ENCODE measurements at places on chromosomes 16 and 17.

- no peak for DNase-seq
Measured at GRCh38 chr16:56353054-56353921, 72.1 kb downstream of the AMFR start.

DNA sequence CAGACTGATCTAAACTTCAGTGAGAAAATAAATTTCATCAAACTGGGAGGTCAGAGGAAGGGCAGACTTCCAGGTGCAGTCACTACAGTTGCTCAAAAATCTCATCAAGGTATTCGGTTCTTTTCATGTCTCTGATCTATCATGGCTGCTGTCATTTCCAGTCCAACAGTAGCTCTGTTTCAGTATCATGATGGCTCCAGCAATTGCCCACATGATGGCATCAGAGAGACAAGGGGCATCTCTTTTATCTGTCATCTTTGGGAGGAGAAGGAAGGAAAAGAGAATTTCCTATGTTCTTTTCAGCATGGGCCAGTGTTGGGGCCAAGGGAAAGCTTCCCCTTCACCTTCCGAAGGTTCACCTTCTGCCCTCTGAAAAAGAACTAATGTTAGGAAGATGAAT is 504.9 kb upstream of the HSBP1 start:
- no peak for DNase-seq

DNA sequence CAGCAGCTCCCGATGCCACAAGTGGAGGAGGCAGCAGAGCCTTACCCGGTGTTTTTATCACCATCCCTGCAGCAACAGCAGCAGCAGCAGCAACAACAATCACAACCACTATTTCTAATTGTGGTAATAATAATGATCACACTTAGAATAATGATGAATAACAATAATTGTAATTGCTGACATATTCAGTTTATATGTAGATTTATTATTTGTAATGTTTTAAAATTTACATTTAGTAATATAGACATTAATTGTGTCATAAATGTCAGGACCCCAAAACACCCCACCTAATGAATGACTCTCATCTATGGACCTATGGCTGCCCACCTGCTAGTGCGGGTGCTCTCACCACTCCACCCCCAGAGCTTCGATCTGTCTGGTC is 170.0 kb downstream of the AHSP start:
- DNase-seq = no peak

DNA sequence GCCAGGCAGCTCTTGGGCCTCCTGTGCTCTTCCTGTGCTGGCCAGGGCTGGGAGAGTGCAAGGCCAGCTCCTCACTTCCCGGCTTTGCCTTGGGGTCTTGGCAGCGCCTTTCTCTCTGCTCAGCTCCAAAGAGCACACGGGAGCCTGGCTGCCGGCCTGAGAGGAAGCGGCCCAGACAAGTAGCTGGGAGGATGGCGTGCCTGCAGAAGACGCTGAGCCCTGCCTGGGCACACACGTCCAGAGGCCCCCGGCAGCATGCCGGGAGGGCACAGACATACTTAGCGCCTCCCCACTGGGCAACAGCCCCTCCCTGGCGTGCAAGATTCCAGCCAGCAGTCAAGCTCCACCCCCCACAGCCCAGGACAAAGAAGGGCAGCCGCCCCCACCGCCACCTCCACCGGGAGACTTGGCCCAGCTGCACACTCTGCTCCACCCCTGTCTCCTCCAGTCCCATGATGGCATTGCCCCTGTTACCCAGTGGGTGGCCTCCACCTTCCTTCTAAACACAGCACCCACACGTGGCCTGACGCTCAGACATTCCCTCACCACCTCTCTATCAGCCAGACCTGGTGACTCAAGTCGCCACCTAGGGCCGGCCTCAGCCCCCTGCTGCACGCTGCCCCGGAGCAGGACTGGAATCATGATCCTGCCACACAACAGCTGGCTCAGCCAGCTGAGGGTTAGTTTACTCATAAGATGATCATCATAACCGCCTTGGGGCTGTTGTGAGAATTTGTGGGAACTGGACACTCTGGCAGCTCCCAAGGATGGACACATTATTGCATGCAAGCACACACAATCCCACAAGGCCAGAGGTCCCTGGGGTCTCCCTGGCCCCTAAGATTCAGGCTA is 12.4 kb downstream of the SGCA start:
- peak; percentile 80 for DNase-seq

GRCh38 chr17:17412326-17412725 is 64.5 kb upstream of the MED9 start:
- DNase-seq = no peak

DNA sequence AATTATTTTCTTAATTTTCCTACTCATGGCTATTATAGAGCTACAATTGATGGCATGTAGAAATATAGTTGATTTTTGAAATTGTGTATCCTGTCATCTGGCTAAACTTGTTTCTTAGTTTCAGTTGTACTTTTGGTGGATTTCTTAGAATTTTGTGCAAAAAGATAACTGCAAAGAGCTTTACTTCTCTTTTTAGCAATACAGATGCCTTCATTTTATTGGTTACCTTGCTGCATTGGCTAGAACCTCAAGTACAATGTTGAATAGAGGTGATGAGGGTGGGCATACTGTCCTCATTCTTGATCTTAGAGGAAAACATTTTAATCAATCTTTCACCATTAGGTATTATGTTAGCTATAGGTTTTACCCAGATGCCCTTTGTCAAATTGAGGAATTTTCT is 67.9 kb downstream of the METRNL start:
- no peak for DNase-seq

GRCh38 chr17:51711581-51711980 is 446.9 kb downstream of the CA10 start:
- no peak for DNase-seq

DNA sequence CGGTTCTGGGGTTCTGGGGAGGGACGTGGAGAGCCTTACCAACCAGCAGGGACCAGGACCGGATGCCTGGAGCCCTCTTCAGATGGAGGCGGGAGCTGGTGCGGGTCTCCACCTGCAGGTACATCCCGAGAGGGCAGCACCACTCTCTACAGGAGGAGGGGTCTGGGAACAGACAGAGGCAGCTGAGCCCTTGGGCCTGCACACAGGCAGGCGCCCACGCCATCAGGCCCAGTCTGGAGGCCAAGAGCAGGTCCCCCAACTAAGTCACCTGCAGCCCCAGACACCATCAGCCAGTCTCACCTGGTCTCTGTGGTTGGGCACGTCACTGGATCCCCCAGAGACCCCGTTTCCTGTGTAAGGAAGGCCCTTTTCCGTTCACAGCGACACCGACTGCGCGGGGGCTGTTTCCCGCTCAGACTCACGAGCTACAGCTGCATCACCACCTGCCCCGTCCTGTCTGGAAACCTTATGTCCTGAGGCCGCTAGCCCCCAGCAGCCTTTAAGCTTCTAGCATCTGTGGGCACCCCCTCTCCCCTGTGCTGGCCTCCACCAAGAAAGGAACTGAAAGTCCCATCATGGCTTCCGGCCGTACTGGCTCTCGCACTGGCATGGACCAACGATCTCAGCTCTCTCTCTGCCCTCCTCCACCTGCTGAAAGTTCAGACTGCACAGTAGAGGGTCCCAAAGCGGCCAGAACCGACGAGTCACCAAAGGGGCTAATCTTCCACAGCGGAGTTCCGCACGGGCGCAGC is 1.2 kb downstream of the CYBC1 start:
- no peak for DNase-seq

DNA sequence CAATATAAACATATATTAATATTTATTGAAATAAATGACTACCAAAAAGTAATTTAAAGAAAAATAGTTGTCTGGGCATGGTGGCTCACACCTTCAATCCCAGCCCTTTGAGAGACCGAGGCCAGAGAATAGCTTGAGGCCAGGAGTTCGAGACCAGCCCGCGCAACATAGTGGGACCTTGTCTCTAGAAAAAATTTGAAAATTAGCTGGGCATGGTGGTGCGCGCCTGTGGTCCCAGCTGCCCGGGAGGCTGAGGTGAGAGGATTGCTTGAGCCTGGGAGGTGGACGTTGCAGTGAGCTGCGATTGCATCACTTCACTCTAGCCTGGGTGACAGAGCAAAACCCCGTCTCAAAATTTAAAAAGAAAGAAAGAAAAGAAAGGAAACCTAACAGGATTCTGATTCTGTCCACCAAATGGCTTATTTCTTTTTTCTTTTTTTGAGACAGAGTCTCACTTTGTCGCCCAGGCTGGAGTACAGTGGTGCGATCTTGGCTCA is 3.4 kb upstream of the BPTF start:
- no peak for DNase-seq

DNA sequence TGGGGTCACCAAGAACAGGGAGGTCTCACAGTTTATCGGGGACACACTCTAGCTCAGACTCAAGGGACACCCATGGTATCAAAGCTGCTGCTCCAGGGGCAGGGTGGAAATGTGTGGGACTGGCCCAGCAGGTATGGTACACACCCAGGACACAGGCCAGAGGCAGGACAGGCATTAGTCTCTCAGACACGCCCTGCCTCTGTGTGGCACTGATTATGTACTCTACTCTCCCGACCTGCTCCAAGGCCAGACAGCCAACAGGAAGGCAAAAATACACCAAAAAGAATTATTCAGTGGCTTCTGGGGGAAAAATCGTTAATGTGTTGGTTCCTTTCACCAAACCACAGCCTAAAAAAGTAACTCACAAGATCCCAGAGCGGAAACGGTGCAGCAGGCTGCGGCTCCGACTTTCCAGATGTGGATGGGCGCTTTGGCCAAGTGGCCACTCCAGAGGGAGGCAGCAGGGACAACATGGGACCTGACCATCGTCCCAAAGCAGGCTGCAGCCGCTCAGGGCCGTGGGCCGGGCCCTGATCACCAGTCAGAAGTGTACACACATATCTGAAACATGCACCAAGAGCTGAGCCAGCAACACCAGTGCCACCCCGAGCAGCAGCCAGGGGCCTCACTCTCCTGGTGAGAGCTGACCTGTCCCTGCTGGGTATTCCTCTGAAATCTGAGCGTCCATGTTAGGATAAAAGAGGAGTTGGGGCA is 1.0 kb upstream of the SIRT7 start:
- DNase-seq = no peak

DNA sequence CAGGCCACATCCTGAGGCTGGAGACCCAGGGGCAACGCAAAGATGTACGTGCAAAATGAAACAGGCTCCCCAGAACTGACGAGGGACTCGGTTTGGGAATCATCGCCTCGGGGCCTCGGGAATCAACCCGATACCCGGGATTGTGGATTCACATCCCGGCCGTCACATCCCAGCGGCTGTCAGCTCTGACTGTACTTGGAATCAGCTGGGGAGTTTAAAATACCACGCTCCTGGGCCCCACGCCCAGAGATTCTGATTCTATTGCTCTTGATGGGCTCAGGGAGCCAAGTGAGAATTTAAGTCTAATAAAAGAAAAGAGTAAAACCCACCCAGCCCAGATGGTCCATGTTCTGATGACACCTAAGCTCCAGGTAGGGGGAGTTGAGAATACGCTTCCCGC is 42.2 kb downstream of the MRM3 start:
- DNase-seq = no peak

DNA sequence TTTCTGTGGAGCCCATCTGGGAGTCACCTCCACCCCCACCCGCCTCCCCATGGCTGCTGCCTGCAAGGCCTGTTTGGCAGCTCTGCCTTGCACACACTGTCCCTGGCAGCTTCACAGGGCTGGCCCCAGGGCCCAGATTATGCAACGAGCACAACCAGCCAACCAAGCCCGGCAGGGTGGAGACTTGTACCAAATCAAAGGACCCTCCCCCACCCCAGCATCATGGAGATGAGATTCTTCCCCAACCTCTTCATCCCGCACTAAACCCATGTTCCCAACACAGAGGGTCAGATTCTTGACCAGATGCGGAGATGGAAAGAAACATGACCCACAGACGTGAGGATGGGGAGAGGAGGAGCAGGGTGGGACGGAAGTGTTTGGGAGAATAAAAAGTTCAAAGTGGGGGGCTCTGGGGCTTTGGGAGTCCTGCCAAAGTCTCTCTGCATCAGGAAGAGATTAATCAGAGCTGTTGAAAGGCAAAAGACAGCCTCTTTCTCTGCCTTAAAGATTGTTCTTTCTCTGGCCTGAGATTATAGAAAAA is 3.8 kb downstream of the SMARCD2 start:
- no peak for DNase-seq

GRCh38 chr17:4420692-4421131 is 13.0 kb upstream of the SPNS3 start:
- DNase-seq = peak; percentile 74

DNA sequence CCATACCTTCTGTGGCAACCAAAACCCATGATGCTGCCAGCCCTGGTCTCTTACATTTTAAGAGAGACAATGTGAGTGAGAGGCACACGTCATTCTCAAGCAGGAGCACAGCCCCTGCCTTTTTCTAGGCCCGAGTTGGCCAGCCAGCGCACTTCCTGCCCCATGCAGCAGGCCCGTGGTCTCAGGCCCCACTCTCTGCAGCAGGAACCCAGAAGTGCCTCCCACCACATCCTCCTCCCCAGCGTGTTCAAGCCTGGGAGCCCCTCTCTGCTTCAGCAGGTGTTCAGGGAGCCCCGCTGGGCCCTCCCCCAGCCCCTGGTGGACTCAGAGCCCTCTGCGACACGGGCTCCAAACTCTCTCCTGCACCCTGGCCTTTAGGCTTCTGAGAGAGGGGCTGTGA is 30.5 kb downstream of the ITGAE start:
- no peak for DNase-seq

DNA sequence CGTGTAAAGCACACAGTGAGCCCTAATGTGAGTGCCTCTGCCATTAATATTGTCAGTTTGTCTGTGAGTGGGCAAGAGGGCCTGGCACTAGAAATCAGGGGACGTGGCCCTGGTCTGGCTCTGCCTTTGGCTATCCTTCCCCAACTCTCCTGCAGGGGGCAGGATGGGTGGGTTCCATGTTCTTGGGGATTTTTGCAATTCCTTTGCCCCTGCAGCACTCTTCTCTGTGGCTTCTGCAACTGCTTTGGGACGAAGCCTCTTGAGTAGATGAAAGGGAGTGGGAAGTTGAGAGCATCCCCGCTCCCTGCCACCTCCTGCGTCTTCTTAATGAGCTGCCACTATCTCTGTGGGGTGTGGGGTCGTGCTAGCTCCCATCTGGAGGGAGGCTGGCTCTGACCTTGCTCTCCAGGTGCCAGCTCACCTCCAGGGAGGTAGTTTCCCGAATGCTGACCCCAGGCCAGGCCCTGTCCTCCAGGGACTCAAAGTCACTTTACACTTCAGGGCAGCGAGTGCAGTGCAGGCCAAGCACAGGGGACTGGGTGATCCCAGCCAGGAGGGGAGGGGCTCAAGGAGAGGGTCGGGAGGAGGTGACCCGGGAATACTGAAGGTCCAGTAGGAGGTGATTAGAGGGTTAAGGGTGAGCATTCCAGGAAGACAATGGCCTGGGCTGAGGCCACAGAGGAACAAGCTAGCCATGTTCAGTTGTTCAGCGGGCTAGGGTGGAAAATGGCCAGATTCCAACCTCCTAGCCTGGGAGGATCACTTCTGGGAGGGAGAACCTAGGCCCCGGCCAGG is 121.0 kb upstream of the NLRP1 start:
- peak; percentile 80 for DNase-seq

- DNase-seq = no peak
Measured at GRCh38 chr16:4283441-4283840, 10.6 kb upstream of the TFAP4 start.

GRCh38 chr17:70644096-70644495 is 474.8 kb downstream of the KCNJ2 start:
- no peak for DNase-seq

- DNase-seq = no peak
Measured at GRCh38 chr17:57939797-57940196, 15.4 kb downstream of the CUEDC1 start.

DNA sequence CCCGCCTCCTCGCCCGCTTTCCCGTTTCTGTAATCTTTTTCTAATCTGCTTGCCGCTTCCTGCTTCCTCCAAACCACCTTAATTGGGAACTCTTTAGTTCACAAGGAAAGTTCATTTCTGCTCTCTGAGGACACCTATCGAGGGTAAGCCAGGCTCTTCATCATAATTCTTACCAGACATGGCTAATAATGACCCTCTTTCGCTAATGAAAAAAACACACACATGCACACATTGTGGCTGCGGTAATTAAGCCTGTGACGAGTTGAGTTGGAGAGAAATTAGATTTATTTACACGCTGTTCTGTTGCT is 100.6 kb downstream of the ZNF423 start:
- DNase-seq = no peak
